ENCODE measurements at places on chromosomes 2 and 18.

DNA sequence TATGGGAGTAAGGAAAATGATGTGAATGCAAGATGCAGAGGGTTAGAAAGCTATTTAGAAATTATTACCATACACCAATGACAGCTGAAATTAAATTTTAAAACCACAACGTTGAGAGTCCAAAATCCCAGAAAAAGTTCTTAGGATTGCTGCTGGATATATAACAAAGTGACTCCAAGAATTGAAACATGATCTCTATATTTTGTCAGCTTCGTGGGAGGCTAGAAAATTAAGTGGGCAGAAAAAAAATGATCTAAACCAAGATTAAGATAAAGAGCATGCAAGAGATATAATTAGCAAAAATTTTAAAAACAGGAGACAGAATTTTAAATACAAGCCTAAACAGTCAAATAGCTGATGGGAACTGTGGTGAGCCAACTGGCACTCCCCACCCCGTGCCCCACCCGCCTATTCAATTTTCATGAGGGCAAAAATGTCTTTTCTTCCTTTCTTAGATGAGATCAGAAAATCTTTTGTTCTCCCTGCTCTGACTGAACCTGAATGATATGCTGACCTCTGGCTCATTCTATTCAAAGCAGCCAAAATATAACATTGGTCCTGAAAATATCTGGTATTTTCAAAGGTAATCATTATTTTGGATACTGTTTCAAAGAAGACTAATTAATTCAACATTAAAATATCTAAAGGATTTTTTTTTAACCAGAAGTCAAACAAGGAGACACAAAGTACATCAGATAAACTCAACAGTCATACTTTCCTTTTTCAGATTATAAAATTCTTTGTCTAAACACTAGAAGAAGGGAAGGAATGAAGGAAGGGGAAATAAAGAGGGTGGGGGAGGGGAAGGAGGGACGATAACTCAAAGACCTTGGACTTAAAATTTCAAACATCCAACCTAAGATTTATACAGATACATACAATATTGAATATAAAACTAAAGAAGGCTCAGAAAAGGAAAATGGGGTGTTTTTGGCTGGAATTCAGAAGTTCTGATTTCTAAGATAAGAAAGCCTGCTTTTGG lies 12.2 kb downstream of the KANSL3 start:
- no peak for DNase-seq

DNA sequence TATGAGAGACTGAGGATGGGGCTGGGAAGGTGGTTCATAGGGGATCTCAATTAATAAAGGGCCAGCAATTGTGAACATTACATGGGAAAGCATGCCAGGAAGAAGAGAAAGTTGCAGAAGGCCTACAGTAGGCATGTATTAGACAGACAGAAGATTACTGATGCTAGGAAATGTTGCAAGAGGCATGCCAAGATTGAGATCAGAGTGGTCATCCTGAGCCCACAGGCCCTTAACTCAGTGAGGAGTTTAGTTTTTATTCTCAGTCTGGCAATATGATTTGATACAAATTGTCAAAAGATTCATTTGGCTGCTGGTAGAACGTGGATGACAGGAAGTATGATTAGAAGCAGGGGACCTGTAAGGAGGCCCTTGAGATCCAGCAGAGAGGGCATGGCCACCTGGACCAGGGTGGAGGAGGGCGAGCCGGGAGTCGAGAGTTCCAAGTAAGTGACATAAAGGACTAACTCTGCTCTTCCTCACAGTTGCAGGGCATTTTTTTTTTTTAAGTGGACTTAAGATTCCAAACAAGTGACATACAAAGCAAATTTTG lies 54.9 kb downstream of the EPHA4 start:
- DNase-seq, result no peak

- no peak for DNase-seq
These were observed 70.9 kb downstream of the ZEB2 start for GRCh38 chr2:144449028-144449406.

DNA sequence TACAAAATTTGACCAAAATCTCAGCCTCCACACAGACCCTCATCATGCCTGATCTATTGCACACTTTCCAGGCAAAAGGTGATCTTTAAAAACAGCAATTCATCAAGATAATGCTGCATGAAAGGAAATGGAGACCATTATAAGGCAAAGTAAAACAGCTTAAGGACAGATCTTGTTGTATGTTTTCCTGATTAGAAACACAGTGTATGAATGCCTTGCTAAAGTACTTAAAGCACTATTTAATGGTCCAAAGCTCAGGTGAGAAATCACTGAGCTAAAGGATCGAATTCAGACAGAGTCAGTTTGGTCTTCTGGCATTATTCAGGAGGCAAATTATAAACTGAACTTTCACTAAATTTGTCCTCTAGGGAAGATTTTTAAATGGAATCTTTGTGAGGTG lies 18.7 kb upstream of the FTCDNL1 start:
- no peak for DNase-seq

DNA sequence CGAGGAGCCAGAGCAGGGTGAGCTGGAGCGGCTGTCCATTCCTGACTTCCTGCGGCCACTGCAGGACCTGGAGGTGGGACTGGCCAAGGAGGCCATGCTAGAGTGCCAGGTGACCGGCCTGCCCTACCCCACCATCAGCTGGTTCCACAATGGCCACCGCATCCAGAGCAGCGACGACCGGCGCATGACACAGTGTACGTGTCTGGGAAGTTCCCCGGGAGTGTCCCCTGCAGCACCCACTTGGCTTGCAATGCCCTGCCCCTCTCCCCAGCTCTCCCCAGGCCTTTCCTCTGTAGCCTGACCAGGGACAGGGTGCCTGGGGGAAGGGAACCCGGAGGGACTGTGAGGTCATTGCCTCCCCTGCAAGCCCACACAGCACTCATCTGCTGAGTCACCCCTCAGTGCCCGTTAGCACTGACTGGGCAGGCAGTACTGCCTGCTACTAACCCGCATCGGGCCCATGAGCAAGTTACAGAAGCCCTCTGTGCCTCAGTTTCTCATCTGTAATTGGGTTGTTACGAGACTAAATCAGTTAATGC lies 29.4 kb upstream of the GMPPA start:
- no peak for DNase-seq

DNA sequence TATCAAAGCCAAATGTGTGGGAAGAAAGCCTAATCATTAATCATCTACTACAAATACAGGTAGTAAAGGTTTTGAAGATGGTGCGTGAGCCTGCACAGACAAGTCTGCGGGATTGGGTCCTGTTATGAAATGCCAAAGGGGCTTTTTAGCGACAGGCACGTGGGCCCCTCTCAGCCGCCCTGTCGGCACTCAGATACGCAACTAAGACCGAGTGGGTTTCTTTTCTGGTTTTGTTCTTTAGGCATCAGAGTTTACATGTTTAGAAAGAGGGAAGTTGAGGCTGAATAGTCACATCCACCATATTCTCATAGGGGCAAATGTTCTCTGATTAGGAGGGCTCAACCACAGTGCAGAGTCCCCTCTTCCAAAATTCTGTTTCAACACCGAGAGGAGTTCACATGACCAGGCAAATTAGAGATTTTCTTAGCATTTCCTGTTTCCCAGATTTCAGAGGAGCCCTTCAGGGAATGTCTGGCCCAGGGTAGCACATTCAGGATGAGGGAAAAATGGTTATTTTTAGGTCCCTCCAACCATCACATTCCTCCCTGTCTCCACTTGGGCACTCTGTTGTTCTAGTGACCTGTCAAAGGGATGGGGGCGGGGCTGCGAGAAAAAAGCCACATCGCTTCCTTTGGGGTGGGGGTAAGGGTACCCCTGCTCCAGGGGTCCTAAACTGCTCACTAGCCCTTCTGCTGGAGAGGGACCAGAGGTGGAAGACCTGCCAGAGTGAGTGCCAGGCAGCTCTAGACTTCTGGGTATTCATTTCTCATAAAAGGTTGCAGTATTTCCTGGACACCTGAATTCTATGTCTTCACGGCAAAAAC lies 159.2 kb downstream of the BCL2 start:
- no peak for DNase-seq

GRCh38 chr2:7209757-7210555 lies 292.7 kb downstream of the RNF144A start:
- no peak for DNase-seq

DNA sequence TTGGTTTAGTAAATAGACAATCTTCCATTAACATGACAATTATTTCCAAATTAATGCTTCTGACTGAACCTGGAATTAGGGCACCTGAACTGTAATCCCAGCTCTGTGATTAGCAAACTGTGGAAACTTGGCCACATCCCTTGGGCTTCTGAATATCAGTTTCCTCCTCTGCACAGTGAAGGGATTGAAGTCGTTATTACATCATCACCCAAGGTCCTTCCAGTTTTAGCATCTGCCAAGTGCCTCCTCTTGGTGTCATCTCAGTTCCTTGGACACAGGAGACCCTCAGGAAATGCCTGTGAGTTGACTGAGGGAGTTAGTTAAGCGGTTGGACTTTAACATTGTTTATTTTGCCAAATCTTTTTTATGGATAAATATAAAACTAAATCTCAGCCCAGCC lies 64.8 kb downstream of the MOGAT1 start:
- DNase-seq, result no peak

DNA sequence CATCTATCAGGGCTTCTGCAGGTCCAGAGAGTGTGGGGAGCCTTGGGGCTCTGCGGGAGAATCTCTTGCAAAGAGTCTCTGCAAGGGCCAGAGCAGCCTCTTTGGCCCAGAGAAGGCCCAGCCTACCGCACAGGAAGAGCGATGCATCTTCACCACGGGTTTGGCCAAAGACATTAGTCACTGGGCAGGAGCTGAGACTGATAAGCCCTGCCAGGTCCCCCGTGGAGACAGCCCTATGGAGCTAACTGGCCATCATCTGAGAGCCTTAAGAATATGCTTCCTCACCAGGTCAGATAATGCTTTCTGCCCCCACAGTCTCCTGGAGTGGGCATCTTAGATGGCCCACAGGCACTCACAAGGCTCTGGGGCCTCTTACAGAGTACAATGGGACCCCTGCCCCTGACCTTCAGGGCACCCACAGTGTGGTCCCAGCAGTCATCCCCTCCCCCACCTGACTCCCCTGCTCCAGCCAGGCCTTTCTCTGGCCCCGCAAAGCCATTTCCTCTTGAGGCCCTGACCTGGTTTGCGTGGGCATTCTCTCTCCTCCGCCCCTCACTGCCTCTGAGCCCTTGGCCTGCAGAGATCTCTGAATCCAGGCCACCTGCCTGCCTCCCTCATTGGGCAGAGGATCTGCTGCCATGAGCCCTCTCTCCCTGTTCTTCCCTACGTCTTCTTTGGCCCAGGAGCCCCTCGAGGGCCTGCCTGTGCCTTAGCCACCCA lies 31.9 kb upstream of the MAPRE3 start:
- DNase-seq, result no peak

- no peak for DNase-seq
These were observed 19.1 kb upstream of the KANSL1L start for GRCh38 chr2:210190345-210190744.

DNA sequence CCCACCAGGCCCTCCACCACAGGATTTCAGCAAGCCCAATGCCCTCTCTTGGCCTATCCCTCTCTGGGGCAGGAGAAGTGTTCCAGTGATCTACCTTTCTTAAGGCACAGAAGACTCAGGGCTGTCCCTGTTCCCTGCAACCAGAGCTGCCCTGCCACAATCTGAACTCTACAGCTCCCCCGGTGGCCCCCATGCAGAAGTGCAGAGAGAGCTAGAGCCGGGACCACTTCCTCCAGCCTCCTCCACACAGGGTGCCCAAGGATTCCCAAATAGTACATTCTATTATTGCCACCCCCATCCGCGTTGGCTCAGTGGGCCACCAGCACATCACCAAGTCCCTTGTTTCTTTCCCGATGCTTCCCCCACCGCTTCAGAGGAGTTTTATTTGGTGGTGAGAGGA lies 114.8 kb upstream of the PTPRM start:
- DNase-seq, result no peak

DNA sequence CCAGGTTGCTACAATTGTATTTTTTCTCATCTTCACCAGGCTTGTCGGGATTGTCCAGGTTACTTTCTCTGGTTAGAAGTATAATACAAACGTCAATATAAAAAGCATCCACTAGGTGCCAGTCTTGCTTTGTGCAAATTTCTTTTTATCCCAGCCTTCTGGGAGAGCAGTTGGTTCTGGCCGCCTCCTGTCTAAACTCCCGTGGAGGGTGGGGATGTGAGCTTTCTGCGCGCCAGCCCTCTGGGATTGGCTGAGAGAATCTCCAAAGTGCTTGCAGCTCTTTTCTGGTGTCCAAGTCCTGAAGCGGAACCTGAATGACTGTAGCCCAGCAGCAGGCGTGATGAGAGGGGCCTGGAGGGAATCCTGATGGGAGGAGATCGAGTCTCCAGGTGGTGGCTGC lies 22.4 kb upstream of the TOGARAM2 start:
- no peak for DNase-seq

DNA sequence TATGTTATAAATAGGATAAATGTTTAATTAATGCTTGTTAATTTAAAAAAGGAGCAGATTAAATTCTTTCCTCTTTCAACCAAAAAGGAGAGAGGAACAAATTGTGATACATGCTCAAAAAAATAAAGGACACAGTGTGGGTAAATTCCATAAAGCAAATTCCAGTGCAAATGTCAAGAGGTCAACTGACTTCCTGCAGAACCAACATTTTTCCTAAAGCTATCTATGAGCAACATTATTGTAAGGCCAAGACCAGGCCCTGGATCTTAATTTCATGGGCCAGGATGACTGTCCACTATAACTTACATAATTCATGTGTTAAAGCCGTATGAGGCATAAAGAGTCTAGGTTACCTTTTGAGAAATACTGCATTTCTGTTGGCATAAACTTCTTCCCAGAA lies 93.9 kb upstream of the RPE start:
- DNase-seq, result no peak

DNA sequence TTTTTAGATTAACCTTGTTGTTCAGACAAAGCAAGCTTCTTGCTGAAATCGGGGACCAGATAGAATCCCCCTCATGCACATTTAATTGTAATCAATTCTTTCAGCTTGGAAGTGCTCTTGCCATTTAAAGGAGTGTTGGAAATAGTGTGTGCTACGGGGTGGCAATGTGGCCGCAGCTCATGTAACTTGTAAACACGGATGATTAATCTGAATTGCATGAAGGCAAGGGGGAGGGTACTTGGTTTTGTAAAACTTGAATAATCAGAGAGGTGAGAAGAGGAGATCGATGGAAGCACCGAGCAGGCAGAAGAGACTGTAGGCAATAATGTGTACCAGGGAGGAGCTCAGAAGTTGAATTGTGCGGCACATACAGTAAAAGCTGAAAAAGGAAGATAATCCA lies 273.5 kb downstream of the PTGR3 start:
- DNase-seq, result no peak

DNA sequence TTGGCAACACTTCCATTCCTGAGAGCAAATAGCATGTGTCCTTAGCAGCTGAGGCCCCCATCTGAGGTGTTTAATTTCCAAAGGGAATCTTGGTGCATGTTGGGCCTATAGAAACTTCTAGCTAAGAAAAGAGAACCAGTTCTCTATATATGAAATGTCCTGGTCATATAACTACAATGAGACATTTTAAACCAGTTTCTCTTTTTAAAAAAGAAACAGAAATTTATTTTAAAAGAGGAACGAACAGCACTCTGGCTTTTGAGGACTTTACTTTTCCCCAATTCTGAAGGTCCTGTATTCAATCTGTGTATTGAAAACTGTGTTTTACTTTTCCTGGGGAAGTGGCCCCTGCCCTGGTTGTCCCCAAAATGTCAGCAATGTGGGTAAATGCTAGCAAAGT lies 309.5 kb upstream of the STON1 start:
- no peak for DNase-seq

- no peak for DNase-seq
These were observed 574.6 kb downstream of the ERBB4 start for GRCh38 chr2:211963969-211964368.

All from thoracic aorta (tissue), 2 donors.